Cardiac ventricle fibroblast (primary cell): ENCODE measurements at places on chromosomes 7 and 10. TPM values are rescaled to one million over a fixed set of nuclear protein-coding genes. Genes with fewer than 3 reads are reported as not detected.

Gene RELN
- total RNA-seq, result 0.12 and 0.39 TPM in 2 replicates

Gene C7orf57
- total RNA-seq, result not detected in 2 replicates

Gene HKDC1
- not detected in 2 replicates for total RNA-seq

Gene FANK1
- 1.5 and 4.6 TPM in 2 replicates for total RNA-seq

Gene GRID2IP
- total RNA-seq, result not detected in 2 replicates

Gene LMOD2
- not detected in 2 replicates for total RNA-seq

Gene ABCB1
- 0.29 TPM in 1 of 2 replicates, not detected in the other for total RNA-seq

Gene LRMDA
- total RNA-seq, result 1.2 and 2.5 TPM in 2 replicates

Gene INSYN2A
- total RNA-seq, result under 0.01 TPM in 1 of 2 replicates, not detected in the other

Gene AGAP6
- 2.4 and 3.9 TPM in 2 replicates for total RNA-seq

Gene VSTM2A
- not detected in 2 replicates for total RNA-seq

Gene SCART1
- total RNA-seq, result 0.73 and 2.2 TPM in 2 replicates

Gene ATOH7
- not detected in 2 replicates for total RNA-seq

Gene FHIP2A
- 22.8 and 26.2 TPM in 2 replicates for total RNA-seq

Gene CALU
- total RNA-seq, result 294 and 337 TPM in 2 replicates

Gene HOXA2
- total RNA-seq, result not detected in 2 replicates

Gene HYCC1
- 76.6 and 108 TPM in 2 replicates for total RNA-seq

Gene KCNH2
- not detected in 2 replicates for total RNA-seq

Gene C10orf71
- total RNA-seq, result not detected in 2 replicates

Gene FKBP14
- total RNA-seq, result 23.2 and 28.3 TPM in 2 replicates

Gene LRIT1
- total RNA-seq, result not detected in 2 replicates

Gene CAV2
- 43.2 and 58.3 TPM in 2 replicates for total RNA-seq

Gene SLC13A4
- total RNA-seq, result not detected in 2 replicates
